ENCODE measurements at places on chromosomes 2 and 18.

GRCh38 chr2:45168711-45169338 is 159.6 kb upstream of the SIX2 start:
- DNase-seq: no peak

- peak; percentile 60 for DNase-seq
These were observed at the start of gene TRAPPC12 for GRCh38 chr2:3379647-3380534. TRAPPC12 (plus strand) TSS chr2:3379694; CDS start chr2:3387624, 7,930 bp downstream.

GRCh38 chr2:35830833-35831232 is 524.7 kb upstream of the CRIM1 start:
- DNase-seq: no peak

- DNase-seq: no peak
These were observed 311.7 kb downstream of the XIRP2 start for GRCh38 chr2:167200019-167200418.

Data from GOT3 (cell line).